ENCODE measurements at places on chromosomes 3 and 15.

DNA sequence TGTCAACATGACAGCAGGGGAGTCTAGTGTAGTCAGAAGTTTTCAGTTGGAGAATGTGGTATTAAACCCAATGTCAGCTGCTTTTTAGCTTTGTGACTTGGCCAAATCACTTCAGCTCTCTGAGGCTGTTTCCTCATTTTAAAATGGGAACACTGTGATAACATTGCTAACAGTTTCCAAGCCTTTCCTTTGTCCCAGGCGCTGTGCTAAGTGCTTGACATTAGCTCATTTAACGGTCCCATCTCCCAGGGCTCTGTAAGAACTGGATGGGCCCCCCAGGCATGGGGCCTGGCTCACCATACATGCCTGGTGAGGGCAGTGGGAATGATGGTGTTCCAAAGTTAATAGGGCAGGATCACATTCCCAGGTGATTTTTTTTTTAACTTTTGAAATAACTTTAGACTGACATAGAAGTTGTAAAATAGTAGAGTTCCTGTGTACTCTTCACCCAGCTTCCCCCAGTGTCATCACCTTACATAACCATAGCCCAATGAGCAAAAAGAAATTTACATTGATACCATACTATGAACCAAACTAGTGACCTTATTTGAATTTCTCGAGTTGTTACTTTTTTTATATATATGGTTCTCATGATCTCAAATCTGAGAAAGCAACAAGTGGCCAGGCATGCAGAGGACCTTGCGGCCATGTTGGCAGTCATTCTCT is 7.7 kb downstream of the RASL12 start:
- DNase-seq = no peak

DNA sequence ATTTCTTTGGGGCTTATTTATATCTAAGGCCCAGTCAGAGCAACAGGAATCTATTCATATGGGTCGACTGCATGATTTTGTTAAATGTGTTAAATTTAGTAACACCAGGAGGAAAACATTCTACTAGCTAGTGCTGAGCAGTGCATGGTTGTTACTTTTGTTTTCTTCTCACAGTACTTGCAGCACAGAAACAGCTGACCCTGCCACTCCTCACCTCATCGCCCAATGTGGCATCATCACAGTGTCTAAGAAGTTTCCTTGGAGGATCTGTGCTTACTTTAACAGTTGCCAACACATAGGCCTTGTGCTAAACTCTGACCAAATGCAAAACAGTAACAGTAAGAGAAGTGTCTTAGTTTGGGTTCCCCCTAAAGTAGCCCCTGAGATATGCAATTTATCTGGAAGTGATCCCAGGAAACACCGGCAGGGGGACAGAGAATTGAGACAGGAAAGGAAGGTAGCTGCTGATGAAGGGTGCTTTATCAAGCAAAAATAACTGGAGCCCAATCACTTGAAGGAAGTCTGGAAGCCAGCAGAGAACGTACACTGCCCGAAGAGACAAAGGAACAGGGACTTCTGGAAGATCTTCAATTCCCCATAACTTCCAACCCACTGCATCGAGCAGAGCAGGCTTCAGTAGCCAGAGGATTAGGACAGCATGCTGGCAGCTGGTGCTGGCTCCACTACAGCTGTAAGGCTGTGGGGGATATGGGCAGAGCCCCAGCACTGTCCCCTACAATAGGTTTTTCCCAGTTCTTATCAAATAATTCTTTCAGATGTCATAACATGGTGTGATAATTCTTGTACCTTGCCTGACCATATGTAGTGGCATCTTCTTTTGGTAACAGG is 36.0 kb upstream of the ULK4 start:
- DNase-seq = peak; percentile 49

DNA sequence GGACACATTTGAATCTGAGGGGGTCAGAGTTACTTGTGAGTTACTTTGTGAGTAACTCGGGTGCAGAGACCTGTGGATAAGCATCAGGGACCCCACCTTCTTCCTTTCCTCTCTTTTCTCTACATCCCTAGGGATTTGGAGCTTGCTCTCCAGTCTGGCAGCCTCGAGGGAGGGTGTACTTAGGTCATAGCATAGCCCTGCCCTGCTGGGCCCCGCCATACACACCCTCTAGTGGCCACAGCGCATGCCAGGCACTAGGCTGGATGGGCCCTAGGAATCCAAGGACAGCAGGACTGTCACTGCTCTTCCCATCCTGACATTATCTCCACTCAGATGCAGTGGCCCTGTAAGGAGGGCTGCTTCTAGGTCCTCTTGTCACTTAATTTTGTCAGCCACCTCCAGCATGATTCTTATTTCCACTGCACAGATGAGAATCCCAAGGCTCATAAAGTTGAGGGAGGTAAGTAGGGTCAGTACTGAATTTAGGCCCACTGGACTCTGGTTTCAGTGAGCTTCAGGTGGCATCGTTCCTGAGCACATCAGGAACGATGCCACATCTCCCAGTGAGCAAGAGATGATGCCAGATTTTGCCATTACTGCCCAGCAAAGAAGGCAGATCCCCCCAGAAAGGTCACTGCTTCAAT is 3.6 kb upstream of the SMAD6 start:
- peak; percentile 86 for DNase-seq

DNA sequence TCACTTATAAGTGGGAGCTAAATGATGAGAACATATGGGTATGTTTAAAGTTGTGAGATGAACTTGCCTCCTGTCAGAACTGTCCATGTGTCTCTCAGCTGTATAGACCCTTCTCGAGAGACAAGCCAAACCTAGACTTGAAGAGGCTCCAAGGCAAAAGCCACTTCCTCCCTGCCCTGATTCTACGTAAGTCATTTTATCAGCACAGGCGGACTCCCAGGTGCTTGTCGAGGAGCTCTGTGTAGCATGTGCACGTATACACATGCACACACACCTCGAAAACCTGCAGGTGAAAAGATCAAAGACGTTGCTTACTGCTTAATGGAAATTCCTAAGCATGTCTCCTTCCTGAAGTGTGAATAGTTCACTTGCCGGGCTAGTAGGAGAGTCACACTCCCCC is 5.6 kb upstream of the CLEC3B start:
- no peak for DNase-seq

GRCh38 chr3:168093790-168094189 is 1.9 kb downstream of the GOLIM4 start:
- DNase-seq = no peak

GRCh38 chr3:184175506-184175905 is 851 bp downstream of the AP2M1 start:
- no peak for DNase-seq

GRCh38 chr15:82021992-82022391 is 23.8 kb downstream of the MEX3B start:
- DNase-seq = peak; percentile 51

GRCh38 chr3:13564751-13565560 is 16.0 kb downstream of the FBLN2 start:
- no peak for DNase-seq

DNA sequence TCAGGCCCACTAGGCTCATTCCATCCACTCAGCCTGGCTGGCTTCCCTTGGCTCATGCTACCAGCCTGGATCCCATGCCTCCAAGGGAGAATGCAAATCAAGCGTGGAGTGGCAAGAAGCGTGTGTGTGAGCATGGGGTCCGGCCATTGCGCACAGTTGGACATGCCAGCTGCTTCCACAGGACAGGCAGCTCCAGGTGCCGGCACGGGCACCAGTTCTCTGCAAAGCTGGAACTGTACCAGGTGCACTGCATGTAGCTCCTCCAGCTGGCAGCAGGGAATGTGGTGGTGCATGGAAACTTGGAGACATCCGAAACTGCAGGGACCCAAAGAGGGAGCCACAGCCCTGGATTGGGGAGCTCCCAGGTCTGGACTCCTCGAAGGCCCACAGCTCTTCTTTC is 449.8 kb downstream of the EPHA6 start:
- DNase-seq = no peak

DNA sequence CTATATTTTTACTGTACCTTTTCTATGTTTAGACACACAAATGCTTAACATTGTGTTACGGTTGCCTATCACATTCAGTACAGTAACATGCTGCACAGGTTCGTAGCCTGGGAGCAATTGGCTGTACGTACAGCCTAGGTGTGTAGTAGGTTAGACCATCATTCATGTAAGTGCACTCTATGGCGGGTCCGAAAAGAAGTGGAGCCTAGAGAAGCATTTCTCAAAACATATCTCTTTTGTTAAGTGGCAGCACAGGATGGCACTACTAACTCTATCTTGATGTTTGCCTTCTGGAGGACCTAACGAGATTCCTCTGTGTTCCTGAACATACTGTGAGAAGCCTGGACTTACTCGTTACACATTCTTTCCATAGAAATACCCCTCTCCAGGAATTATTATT is 132.3 kb upstream of the ADPGK start:
- no peak for DNase-seq

DNA sequence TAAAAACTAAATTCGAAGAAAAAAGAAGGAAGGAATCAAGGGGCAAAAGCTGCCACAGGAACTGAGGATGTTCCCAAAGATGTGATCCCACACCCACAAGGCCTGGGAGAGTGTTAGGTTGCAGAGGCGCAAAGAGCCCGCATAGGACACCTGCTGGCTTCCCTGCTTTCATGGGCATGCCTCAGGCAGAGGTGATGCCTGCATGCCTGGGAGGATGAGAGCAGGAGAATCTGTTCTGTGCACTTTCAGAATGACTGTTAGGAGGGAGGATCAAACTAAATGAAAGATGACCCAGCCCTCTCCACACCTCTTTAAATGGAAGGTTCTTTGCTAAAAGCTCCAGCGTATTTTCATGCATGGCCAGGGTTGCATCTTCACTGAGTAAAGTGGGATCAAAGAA is 162.4 kb downstream of the PLCL2 start:
- no peak for DNase-seq

- DNase-seq = peak; percentile 76
Measured at GRCh38 chr15:85708402-85708941, 86.3 kb downstream of the KLHL25 start.
